Suprapubic skin (tissue), 4 donors: ENCODE measurements at places on chromosomes 12 and 14. TPM values are rescaled to one million over a fixed set of nuclear protein-coding genes. Genes with fewer than 3 reads are reported as not detected.

GRCh38 chr12:89464974-89465592, 59.5 kb downstream of the GALNT4 start:
- no peak for DNase-seq

- DNase-seq = no peak
Measured at GRCh38 chr12:5328669-5329517, 103.0 kb upstream of the NTF3 start.

DNA sequence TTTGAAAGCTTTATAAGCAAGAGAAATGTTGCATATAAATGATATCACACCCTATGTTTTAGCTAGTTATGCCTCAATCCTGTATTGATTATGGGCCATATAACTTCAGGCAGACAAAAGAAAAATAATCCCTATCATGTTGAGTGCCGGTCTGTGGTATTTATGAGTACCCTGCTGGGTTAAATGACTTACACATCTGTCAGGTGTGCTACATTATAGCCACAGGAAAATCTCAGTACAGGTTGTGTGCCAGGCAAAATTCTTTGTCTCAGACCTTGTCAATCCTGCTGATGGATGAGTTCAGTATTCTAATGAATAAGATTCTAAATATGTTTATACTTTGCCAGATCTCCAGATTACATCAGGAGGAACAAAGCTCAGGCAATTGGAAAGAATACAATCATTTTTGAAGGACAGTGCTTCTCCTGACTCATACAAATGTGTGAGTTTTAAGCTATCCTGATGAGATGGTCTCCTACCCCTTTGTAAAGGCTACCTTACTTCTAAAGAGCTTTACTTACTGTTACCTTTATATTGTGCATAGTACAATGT, 109.8 kb upstream of the FOXG1 start:
- DNase-seq = no peak

DNA sequence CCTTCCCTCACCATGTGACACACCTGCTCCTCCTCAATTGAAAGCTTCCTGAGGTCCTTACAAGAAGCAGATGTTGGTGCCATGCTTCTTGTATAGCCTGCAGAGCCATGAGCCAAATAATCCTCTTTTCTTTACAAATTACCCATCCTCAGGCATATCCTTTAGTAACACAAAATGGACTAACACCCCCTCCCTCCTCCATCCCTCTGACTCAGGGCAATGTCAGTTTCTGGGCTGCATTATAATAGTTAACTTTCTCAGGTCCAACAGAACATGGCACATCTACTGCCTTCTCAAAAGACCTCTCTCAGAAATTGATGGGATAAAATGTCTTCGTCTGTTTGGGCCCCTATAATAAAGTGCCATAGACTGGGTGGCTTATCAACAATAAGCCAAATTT, 287.0 kb downstream of the DPF3 start:
- DNase-seq = no peak

- no peak for DNase-seq
Measured at GRCh38 chr12:109304485-109304884, 4.6 kb downstream of the FOXN4 start.

- no peak for DNase-seq
Measured at GRCh38 chr12:74412606-74413230, 124.9 kb upstream of the ATXN7L3B start.

GRCh38 chr12:89343127-89343526, 9.2 kb downstream of the DUSP6 start:
- DNase-seq = no peak

PLEKHG7 gene
- total RNA-seq = not detected

SYT1 gene
- 0.15 TPM for total RNA-seq

E2F7 gene
- 5.2 TPM for total RNA-seq

PTPRB gene
- total RNA-seq = 2.0 TPM

ESR2 gene
- total RNA-seq = 1.4 TPM

ST8SIA1 gene
- 18.0 TPM for total RNA-seq
